ENCODE measurements at places on chromosomes 12 and 14.

DNA sequence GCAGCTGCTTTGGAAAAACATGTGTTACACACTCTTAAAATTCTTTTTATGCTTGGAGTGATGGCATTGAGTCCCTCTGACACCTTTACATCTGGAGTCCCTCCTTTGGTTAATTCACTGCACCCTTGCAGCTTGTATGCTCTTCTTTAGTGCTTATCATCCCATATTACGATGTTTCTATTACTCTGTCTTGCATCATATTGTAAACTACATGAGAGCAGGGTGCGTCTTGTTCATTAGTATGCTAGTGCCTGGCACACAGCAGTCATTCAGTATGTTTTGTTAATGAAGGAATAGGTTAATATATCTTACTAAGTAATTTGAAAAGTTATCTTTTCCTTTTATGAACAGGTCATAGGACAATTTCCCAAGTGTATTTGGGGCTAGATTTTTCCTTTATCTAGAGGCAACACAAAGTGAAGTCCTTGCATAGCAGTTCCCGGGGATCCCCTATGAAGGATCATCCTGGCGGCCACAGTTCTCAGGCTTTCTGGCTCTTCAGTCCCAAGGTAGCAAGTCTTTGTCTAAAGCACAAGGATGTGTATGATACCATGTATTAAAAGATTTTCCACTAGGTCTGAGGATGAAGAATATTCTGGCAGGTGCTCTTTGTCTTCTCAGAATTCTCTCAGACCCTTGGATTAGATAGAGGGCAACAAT lies 363.8 kb downstream of the FUT8 start:
- DNase-seq, result no peak

GRCh38 chr14:69473260-69473659 lies 11.3 kb upstream of the PLEKHD1 start:
- no peak for DNase-seq

DNA sequence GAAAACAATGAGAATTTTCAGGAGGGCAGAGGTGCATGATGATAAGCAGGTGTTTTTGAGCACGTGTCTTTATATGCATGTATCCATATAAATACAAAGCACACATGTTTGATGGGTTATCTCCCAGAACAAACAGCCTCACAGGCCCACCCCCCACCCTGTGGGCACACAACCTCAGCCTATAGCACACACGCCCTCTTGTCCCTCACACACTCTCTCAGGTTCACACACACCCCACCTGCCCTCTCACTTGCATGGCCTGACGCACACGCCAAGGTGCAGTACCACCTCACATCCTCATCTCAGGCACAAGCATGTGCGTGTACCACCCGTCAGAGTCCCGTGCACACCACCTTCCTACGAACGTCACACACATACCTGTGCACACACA lies 8.6 kb upstream of the KRT8 start:
- DNase-seq, result no peak

DNA sequence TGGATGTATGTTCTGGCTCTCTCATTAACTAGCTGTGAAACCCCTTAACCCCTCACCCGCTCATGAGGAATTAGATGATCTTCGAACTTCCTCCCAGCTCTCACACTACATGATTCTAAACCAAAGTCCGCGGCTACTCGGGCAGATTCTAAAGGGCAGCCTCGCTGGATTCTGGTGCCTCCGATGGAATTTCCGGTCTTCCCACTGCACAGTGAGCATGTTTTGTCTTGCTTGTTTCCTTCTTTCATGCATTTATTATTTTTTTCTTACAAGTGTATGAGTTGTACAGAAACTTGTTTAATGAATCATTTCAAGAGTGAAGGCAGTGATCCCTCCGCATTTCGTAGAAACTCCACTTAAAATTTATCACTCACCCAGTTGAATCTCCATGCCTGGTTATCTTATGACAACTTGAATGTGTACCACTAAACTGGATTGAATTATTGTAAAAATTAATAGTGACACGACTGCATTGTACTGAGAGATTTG lies 4.5 kb upstream of the HCAR3 start:
- no peak for DNase-seq

DNA sequence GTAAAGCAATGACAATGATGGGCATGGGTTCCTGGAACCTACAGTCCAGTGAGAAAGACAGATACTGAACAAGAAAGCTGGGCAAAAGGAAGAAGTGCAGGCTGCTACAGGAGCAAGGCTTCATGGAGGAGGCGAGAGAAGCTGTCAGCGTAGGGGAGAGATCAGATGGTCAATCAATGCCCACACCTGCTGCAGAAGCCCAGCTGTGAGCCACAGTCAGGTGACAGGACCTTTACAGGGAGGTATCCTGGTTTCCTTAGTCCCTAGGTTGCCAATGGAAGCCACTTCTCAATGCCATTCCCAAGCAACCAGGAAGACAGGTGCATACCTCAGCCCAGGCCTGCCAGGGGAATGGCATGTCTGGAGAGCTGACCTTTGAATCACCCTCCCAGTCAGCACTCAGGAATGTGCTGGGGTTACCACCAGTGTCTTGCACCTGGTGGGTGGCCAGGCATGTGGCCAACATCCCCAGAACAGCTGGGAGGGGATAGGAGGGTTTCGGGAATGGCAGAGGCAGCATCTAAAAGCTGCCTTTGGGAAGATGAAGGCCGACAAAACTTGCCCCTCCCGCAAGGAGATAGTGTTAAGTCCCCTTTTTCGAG lies 170.3 kb downstream of the TTC7B start:
- no peak for DNase-seq

DNA sequence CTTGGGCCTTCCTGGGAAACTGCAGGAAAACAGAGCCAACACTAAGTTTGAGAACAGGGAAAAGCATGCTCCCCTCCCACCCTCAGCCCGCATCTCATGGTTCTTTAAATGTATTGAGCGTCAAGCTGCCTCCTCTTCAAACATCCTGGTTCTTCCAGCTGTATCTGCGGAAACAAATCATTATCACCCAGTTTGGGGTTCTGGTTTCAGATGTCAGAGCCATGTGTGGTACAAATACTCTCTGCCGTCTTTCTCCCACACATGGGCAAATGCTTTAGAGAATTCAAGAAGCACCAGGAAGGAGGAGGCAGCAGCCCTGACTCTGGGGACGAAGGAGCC lies 29.1 kb downstream of the JDP2 start:
- no peak for DNase-seq

DNA sequence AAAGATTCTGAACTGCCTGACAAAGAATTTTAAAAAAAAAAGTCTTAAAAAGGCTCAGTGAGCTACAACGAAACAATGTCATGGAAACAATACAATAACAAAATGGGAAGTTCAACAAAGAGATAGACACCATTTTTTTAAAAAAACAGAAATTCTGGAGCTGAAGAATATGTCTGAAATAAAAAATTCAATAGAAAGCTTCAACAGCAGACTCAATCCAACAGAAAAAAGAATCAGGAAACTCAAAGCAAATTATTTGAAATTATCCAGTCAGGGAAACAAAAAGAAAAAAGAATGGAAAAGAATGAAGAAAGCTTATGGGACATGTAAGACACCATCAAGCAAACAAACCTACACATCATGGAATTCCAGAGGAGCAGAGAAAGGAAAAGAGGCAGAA lies 118.5 kb upstream of the LGR5 start:
- no peak for DNase-seq

- DNase-seq, result no peak
Observed at GRCh38 chr12:51519755-51520154, 71.3 kb upstream of the SCN8A start.

DNA sequence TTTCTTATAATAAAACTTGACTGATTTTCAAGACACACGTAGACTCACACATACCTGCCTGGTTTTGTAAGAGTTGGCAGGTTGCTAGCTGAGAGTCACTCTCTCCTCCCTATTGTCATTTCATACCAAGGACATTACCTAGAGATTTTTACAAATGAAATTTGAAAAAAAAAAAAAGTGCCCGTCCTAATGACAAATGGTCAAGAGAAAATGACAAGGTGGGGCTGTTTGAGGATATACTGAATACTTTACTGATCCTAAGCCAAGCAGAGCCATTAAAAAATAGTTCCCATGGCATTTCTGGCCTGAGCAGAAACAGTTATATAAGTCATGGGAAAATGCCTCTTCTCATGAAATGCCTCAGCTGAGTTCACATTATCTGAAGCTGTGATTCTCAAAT lies 150.2 kb downstream of the DYRK2 start:
- DNase-seq, result no peak

DNA sequence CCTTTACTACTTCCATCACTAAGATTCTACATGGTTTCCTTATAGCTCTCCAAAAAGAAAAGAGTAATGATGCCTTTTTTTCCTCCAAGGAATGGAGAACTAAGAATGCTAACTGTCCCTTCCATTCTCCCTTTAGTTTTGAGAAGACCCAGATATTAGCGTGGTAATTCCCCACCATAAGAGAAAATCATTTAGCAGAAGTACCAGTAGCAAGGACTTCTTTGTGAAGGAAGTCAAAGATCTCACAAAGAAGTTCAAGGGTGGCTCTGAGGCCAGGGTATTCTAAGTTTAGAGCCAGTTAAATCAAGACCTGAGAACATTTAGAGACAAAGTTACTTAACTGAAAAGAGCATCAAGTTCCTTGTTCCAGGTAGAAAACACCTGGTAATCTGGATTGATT lies 7.3 kb downstream of the USP15 start:
- no peak for DNase-seq

- no peak for DNase-seq
Observed at GRCh38 chr14:24094841-24095270, 745 bp downstream of the PCK2 start.

- DNase-seq, result no peak
Observed at GRCh38 chr12:51056242-51056641, 8.1 kb downstream of the LETMD1 start.

Data from cortex of kidney (tissue), 1 donor.